PC-9 (cell line): ENCODE measurements at places on chromosomes 4 and X.

DNA sequence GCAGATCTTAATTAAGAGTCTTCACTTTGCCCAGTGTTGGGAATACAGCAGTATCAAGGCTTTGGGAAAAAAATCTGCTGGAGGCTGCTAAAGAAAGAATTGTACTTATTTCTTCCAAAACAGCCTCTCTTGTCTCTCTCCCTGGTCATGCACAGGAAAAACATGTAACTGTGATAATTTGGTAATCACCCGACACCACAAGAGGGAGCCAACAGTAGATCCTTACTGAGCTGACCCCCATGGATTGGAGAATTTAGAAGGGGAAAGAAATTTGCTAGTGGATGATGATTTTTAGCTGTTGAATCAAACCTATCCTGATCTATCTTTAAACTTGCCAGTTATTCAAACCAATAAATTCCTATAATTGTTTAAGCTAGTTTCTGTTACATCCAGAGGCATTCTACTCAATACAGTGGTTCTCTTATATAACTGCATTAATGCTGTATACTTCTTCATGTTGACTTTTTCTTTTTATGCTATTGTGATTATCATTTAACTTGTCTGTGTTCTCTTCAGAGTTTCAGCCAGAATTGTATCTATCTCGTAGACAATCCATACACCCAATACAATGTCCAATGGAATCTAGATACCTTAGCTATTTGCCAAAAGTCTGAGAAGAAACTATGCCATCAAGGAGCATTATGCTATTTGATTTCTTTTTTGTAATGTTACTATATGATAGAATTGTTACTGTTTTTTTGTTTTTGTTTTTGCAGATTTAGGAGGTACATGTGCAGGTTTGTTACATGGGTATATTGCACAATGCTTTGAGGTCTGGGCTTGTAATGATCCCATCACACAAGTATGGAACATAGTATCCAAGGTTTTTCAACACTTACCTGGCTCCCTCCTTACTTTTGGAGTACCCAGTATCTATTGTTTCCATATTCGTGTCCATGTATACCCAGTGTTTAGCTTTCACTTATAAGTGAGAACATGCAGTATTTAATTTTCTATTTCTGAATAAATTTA is 31.3 kb upstream of the ARHGEF38 start:
- DNase-seq = peak; percentile 8

DNA sequence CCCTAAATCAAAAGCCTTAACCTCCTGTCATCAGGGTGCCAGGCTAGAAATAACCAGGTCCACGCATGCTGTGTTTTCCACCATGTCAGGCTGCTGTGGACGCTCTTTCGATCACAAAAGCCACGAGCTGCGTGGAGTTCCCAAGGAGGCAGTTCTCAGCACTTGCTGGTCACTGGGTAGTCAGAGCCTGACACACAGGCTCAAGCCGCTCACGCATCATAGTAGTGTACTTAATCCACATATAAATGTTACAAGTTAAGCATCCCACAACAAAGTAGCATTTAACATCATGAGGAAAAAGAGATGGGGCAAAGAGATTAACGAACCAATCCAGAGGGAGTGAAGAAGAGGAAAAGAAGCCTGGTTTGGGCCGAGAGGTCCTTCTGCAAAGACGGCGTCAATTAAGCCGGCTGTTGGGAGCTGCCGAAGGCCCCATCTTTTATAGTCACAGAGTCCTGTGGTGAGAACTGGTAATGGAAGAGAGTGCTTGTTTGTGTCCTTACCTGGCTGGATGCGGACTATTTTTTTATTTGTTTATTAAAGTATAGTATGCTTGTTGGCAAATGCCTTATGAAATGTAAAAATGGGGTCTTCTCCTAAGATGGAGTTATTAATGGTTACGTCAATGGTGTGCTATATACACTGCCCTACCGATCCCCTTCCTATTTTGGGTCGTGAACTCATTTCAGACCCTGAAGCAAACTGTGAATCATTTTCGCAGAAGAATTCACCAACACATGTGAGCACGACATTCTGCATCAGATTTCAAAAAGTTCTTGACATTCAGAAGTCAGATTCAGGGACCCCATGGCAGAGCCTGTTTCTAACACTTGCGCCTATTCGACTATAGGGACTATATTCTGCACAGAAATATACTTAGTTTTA is 675 bp downstream of the PRIMPOL start:
- DNase-seq = no peak

- no peak for DNase-seq
Measured at GRCh38 chr4:174580597-174580996, 58.3 kb upstream of the HPGD start.

GRCh38 chr4:100816436-100817045 is 298.7 kb upstream of the EMCN start:
- DNase-seq = peak; percentile 36

DNA sequence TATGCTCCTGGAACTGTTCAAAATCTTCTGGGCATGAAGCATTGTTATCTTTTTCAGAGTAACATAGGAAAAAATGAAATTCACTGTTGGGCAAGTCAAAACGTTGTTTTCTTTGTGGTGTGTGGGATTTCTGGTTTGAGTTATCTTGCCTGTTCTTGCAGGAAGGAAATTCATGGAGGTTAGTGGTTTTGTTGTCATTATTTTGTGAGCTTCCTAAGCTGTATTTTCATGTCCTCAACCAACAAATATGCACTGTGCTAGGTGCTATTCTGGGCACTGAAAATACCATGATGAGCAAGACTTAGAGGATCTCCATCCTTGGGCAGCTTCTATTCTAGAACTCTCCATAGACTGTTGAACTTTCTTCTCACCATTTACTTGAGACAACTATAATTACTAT is 16.9 kb downstream of the SPINK2 start:
- no peak for DNase-seq
